ENCODE measurements at places on chromosomes 13 and 19.

- DNase-seq, result no peak
Measured at GRCh38 chr19:14654786-14655560, 19.7 kb downstream of the ADGRE3 start.

- DNase-seq, result no peak
Measured at GRCh38 chr13:112057439-112057735, 9.6 kb upstream of the SOX1 start.

DNA sequence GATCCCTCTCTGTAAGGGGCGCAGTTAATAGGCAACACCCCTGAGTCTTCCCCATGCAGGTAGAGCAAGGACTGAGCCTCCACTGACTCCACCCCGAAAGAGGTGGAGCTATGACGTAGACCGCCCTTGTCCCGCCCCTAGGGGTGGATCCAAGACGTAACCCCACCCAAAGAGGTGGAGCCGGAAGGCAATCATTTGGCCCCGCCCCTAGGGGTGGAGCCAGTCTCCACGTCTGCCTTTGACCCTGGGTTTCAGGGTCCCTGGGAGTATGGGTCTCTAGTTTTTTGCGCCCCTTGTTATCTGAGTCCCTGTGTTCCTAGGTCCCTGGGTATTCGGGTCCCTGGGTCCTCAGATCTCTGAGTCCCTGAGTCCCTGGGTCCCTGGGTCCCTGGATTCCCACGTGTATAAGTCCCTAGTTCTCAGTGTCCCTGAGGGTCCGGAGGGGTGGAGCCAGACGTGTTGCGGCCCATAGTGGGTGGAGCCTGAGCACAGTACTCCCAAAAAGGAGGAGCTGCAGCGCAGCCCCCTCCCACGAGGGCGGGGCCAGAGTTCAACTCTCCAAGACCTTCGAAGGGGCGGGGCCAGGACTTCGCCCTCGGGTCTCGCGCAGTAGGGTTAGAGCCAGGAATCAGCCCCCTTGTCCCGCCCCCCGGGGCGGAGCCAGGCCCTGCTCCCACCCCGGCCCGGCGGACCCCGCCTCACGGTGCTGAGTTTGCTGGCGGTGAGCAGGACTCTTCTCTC, 5.3 kb downstream of the DENND1C start:
- DNase-seq, result peak; percentile 41

- no peak for DNase-seq
Measured at GRCh38 chr13:109687559-109688448, 98.6 kb downstream of the IRS2 start.

- DNase-seq, result no peak
Measured at GRCh38 chr13:40922437-40923040, 96.6 kb downstream of the ELF1 start.

- peak; percentile 19 for DNase-seq
Measured at GRCh38 chr19:14081797-14082674, 3.5 kb downstream of the C19orf67 start.

DNA sequence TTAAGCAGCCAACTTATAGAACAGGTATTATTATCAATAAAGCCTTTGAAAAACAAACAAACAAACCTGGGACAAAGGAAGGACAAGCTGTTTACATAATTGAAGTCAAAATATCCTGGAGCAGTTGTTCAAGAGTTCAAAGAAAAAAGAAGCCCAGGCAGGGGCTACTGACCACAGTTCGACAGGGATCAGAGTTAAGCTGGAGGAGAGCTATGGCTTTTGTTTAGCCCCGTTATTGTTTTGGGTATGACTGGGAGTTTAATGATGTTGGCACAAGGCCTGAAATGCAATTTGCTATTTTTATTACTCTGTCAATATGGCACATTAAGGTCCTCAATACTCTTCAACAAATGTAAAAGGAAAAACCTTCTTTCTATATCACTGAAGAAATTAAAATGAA, 624.4 kb upstream of the KLHL1 start:
- no peak for DNase-seq

DNA sequence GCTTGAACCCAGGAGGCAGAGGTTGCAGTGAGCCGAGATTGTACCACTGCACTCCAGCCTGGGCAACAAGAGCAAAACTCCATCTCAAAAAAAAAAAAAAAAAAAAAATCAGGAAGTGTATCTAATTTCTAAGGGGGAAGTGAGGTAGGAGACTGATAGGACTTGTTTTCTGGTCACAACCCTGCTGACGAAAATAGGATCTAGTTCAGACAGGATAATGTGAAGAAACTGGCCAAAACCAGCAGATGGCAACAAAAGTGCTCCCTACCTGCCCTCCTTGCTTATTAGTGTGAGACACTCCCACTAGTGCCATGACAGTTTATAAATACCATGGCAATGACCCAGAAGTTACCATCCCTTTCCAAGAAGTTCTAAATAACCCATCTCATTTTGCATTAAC, 36.0 kb upstream of the KPNA3 start:
- DNase-seq, result no peak

- no peak for DNase-seq
Measured at GRCh38 chr13:38606699-38607535, 80.0 kb upstream of the FREM2 start.

DNA sequence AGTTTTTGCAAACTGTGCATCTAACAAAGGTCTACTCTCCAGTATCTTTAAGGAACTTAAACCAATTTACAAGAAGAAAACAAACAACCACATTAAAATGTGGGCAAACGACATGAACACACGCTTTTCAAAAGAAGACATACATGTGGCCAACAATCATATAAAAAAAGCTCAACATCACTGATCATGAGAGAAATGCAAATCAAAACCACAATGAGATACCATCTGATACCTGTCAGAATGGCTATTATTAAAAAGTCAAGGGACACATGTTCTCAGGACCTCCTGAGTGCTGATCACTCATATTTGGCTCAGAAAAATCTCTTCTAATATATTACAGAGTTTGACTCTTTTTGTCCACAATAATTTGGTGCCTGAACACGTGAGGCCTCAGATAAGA, 14.2 kb upstream of the LILRB1 start:
- no peak for DNase-seq

- no peak for DNase-seq
Measured at GRCh38 chr13:53638040-53638439, 609.4 kb downstream of the OLFM4 start.

DNA sequence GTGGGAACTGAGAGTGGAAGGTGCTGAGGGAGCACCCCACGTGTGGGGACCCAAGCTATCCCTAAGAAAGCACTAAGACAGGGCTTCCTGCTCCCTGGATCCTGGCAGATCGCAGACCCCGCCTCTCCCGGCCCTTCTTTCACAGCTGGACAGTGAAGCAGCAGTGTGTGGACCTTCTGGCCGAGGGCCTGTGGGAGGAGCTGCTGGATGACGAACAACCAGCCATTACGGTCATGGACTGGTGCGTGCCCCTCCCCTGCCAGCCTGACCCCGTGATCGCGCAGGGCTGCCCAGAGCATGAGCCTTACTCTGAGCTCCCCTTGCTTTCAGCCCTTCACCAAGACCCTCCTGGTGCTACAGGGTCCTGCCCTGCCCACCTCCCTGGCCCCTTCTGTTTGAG, 2.3 kb downstream of the NCCRP1 start:
- no peak for DNase-seq

GRCh38 chr13:39787086-39787487, 131.6 kb downstream of the COG6 start:
- no peak for DNase-seq

- no peak for DNase-seq
Measured at GRCh38 chr19:16825312-16826052, 3.7 kb upstream of the SIN3B start.

- DNase-seq, result no peak
Measured at GRCh38 chr13:105047676-105048295, 1487.7 kb downstream of the EFNB2 start.

DNA sequence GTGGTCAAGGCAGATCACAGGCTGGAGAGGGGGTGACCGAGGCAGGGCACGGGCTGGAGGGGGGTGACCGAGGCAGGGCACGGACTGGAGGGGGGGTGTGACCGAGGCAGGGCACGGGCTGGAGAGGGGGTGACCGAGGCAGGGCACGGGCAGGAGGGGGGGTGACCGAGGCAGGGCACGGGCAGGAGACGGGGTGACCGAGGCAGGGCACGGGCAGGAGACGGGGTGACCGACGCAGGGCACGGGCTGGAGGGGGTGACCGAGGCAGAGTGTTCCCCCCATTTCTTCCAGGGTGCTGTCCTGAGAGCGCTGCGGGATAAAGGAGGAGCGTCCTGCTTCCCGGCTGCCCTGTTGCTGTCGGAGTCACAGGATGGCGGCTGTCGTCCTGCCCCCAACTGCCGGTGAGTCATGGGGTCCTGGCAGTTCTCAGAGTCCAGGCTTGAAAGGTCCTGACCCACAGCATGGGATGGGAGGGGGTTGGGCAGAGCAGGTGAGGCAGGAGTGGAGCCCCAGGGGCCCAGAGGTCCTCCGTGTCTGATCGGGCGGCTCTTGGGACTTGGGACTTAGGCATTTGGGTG, 5.3 kb downstream of the ZNF557 start:
- no peak for DNase-seq

DNA sequence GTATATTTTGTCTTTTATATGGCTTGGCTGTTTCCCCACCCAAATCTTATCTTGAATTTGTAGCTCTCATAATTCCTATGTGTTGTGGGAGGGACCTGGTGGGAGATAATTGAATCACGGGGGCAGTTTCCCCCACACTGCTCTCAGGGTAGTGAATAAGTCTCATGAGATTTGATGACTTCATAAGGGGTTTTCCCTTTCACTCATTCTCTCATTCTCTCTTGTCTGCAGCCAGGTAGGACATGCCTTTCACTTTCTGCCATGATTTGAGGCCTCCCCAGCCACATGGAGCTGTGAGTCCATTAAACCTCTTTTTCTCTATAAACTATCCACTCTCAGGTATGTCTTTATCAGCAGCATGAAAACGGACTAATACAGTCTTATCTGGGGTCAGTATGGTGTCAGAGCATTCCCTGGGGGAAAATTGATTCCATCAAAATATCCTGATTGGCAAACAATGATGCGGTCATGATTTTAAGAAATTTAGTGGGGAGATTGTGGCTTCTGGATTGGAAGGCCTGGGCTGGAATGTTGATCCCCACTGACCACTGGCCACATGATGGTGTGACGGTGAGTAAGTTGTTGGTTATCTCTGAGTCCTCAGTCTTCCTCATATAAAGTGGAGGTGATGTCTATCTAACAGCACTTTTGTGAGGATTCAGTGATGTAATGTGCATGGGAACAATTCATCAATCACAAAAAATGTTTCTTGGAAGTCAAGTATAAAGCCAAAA, 27.5 kb upstream of the ANKRD10 start:
- DNase-seq, result peak; percentile 7

GRCh38 chr13:98978280-98978679, 416 bp upstream of the DOCK9 start:
- no peak for DNase-seq

All from stimulated activated CD4-positive, alpha-beta T cell treated with anti-CD3 and anti-CD28 coated beads, TNF-alpha, amount 100 ng/mL, for 24 hours (primary cell).